Activated CD4-positive, CD25-positive, alpha-beta regulatory T cell (primary cell): ENCODE measurements at places on chromosomes 2 and 18.
A peak's percentile ranks its signal among the peaks of the same experiment; 100 is the strongest.

GRCh38 chr2:133680343-133681049, 112.2 kb upstream of the NCKAP5 start:
- no peak for DNase-seq

DNA sequence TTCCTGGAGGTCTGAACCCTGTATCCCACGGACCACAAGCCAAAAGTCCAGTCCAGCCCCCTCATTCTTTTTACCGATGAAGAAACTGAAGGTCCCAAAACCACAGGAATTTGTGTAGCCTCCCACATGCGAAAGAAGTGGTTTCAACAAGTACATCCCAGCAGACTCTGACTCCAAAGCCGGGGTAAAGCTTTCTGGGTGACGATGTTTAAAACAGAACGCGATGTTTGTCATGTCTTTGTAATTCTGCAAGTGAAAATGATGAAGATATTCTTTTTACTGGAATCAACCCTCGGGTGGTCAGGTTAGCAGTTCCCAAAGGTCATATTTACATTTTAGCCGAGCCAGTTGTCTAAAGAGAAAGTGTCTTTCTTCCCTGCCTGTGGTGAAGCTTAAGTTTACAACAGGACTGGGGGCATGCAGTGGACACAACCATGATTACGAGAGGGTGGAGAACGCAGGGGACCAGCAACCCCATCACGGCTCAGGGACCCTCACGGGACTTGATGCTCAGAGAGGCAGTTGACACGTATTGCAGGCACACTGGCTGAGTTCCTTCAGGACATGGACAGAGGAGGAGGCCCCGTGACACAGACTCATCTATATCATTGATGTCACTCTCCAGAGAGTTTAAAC, 17.8 kb upstream of the TMEM131 start:
- DNase-seq: no peak

- DNase-seq: peak; percentile 62
These were observed at the start of gene INPP5D for GRCh38 chr2:233059797-233060500. INPP5D (plus strand) TSS chr2:233060342; CDS start chr2:233060479, 137 bp downstream.

DNA sequence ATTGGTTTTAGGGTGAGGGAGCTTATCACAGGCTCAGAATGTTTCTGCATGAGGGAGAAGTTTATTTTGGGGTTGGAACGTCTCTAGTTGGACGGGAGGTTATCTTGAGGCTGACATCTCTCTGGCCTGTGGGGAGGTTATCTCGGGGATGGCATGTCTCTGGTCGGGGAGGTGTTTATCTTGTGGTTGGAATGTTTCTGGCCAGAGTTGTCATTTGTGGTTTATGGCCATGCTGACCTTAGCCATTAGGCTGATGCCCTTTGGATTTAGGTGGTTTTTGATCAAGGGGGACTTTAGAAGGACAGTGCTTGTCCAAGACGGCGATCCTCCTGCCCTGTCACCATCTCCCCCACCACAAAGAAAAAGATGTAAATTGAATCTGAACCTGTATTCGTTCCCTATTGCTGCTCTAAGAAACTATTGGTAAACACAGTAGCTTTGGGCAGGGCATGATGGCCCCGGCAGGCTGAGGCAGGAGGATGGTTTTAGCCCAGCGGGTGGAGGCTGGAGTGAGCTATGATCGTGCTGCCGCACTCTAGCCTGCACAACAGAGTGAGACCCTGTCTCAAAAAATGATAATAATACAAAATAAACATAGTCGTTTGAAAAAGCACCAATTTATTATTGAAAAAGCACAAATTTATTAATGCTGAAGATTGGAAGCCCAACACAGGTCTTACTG, 17.8 kb upstream of the MPPE1 start:
- DNase-seq: no peak

DNA sequence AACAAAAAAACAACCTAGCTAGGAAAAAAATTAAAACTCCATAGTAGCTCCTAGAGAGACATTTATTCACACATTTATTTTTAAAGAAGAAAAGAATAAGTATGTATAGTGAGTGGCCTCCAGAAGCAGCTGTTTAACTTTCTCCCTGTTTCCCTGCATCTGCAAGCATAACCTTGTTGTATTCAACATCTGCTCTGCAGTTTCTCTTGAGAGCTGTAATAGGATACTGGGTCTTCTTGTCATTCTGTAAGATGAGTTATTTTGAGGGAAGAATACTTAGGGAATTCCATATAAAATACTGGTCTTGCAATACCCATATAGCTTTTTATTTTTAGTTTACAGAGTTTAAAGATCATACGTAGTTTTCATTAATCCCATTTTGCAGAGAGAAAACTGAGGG, 246.6 kb downstream of the LRRTM1 start:
- no peak for DNase-seq

DNA sequence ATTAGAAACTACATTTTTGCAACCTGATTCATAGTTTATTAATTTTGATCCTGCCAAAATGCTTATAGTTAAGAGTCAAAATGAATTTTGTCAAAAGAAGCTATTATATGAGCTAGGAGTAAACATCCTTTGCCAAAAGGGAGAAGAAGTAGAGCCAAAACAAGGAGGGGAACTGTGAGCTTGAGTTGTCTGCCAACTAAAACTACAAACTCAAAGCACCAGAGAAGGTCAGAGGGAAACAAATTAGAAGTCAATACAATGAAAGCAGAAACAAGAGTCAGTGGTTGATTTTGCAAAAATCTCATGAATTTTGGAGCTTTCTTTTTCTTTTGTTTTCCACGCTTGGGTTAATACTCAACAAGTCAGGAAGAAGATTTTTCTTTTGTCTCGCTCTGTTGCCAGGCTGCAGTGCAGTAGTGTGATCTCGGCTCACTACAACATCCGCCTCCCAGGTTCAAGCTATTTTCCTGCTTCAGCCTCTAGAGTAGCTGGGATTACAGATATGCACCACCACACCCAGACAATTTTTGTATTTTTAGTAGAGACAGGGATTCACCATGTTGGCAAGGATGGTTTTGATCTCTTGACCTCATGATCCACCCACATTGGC, 508.5 kb downstream of the RIT2 start:
- no peak for DNase-seq

GRCh38 chr2:216205486-216205885, 96.3 kb downstream of the XRCC5 start:
- DNase-seq: no peak

DNA sequence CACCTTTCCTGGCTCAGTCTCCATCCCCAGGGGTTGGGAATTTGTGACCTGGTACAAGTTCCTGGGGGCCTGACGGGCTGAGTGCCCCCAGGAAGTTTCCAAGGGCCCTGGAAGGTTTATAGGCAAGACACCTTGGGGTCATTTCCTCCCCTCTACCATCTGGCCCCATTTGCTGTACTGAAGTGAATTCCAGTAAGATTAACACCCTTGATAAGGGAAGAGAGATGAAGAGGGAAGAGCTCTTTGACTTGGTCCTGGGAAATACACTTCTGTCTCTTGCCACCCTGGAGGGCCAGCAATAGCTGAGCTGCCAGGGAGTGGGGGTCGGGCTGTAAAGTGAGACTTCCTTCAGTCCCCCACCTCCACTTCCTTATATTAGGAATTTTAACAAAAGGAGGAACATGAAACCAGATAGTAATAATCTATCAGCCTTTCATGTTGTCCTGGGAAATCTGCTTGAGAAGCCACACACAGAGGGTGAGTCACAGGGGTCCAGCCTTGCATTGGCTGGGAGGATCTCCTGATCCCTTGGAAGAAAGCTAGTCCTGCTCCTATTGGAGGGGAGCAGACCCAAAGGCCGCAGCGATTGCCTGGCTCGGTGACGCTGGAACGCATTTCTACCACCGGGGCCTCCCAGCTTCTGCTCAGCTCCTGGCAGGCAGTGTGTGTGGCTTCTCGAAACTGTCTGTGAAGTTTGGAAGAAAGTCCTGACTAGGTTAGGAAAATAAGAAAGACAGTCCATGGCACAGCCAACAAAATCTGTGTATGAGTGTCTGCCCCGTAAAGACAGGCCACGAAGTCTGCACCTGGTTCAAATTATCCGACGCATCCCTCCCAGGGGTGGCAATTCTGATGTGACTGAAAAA, 87.3 kb downstream of the ACAA2 start:
- no peak for DNase-seq

DNA sequence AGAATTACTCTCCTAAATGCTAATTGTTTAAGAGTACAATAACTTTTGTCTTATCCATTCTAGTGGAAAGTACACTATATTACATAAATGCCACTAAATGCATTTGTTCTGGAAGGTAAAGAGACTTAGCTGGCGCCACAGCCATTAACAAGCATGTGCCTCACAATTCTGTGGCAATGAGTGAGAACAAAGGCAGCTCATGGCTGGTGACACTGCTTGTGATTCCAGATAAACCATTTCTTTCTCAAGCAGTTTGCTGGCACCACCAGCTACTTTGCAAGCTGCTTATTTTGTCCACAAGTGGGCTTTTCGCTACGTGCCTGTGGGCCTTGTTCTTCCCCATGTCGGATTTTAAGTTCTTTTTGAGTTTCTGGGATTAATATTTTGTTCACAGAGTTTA, 147.6 kb upstream of the SMAD7 start:
- no peak for DNase-seq

DNA sequence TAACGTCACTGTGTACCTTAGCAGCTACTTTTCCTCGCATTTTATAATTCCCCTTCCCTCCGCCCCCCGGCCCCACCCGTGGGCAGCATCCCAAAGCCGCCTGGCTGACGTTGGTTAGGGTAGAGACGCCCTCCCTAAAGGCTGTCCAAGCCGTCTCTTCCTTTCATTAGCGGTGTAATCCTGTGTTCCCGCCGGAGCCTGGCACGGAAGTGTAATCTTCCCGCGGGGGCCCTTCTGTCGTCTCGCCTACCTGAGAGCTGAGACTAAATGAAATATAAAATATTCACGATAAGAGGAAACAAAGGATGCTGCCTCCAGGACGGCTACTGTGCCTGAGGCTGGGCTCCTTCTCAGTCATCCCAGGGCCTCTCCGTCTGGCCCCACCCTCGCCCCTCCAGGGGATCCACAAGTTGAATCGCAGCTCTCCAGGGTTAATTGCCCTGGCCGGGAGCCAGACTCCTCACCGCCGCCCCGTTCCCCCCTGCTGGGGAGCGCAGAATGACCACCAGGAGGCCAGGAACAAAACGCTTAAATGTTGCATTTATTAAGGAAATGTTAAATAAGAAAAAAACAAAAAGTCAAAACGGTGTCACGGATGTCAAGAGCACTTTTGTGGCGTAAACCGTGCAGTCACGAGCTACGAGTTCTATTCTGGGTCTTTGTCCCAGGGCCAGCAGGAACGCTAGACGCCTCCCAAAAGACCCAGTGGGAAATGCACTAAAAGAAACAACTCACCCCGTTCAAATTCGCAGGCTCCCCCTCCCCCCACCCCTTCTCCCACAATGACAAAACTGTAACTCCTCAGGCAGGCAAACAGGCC, 1.5 kb downstream of the RPRM start:
- no peak for DNase-seq

DNA sequence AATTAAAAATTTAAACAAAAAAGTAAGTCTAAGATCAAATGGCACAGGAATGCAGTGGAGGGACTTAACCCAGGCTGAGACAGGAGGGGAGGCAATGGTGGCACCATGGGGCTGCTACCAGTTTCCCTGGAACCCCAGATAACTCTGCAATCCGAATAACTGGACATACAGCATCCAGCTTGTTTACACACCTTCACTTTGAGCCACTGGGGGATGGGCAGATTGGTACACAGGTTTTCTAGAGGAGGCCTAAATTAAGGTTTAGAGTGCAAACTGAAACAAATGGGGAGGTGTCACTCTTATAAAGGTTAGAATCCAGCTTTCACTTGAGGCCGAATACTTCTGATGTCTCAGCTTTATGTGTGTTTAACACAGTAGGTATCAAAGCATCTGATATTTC, 189.3 kb upstream of the FN1 start:
- DNase-seq: no peak

DNA sequence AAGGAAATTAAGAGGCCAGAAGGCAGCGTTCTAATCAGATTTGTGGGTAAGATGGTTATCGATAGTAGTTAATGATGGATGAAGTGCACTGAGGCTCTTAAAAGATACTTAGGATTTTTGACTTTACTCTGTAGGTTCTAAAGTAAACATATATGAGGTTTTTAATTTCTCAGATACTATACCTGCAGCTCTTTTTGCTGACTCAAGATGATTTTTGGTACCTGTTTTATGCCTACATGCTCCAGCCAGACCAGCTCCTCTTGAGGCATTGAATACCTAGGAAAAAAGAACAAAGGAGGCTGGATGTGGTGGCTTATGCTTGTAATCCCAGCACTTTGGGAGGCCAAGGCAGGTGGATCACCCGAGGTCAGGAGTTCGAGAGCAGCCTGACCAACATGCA, 241.7 kb upstream of the FOSL2 start:
- no peak for DNase-seq

- no peak for DNase-seq
These were observed 56.8 kb downstream of the ASAP2 start for GRCh38 chr2:9263428-9263827.

DNA sequence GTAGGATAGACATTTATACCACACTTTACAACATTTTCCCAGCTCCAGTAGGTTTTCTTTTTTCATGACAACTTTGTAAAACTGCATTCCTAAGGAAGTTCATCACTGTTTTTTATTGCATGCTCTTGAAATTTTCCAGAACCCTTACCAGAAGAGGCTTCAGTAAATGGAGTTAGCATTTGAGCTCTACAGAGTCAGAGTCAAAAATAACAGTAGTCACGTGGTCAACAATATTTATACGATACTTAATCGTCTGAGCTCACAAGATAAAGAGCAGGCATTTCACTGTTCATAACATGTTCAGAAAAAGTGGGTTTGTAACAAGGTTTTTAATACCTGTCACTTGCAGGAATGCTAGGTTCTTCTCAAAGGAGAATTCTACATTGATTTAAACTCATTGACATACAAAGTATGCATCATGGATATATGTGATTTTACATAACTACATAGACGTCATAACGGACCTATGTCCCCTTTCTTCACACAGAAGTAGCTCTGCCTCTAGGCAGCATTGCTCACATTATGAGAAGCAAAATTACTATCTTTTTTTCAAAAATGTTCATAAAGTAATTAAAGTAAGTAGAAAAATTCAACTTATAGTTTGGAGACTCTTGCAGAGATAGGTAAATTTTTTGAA, 187.0 kb upstream of the COL3A1 start:
- DNase-seq: no peak

DNA sequence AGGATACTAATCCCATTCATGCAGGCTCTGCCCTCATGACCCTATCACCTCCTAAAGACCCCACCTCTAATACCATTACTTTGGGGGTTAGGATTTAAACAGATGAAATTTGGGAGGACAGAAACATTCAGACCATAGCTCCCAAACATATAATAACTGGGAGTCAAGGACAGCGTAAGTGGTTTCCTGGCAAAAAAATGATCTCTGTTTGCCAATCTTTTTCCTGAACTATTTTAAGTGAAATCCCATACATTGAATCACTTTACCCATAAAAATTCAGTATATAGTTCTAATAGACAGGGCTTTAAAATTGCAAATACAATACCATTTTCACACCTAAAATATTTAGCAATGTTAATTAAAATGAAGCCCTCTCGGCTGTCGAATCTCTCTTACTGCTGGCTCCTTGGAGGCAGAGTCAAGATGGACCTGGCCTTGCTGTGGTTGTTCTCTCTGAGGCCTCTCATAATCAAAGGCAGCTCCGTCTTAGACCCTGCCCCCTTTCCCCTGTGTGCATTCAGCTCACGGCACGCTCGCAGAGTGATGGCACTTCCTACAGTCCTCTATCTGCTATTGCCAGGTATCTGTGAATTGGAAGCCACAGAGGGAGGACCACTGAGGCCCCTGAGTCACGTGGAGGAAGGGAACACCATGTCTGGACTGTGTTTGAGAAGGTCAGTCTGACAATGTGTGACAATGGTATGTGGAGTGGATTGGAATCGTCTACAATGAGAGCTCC, 132.3 kb downstream of the UXS1 start:
- DNase-seq: no peak

- DNase-seq: no peak
These were observed 62.7 kb downstream of the FAM168B start for GRCh38 chr2:131030478-131030971.
